ENCODE measurements at places on chromosomes 12 and 14.

GRCh38 chr12:52204095-52204930 lies 12.5 kb upstream of the KRT80 start:
- DNase-seq, result no peak

DNA sequence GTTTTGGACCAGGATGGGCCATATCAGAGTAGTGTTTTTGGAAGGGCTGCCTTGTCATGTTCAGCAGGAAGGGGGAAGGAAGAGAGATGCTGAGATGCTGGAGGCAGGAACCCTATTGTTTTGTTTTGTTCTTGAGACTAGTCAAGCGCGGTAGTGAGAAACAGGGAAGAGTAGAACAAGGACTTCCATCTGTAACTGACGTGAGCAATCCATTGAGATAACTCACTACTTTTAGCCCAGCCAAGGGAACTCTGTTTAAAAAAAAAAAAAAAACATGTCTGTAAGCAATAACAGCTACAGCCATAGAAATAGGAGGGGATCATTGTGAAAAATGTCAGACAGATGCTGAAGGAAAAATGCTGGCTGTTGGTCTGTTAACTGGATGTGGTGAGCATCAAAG lies 34.0 kb downstream of the CD9 start:
- DNase-seq, result no peak

DNA sequence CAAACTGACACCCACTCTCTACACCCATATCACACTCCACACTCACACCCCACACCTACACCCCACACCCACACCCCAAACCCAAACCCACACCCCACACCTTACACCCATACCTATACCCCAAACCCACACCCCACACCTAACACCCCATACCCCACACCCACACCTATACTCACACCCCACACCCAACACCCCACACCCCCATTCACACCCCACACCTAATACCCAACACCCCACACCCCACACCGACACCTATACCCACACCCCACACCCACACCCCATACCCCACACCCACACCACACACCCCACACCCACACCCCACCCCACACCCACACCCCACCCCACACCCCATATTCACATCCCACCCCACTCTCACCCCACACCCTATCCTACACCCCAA lies 38.5 kb downstream of the TMEM120B start:
- no peak for DNase-seq

- DNase-seq, result no peak
Observed at GRCh38 chr12:120971299-120972180, 6.8 kb upstream of the HNF1A start.

DNA sequence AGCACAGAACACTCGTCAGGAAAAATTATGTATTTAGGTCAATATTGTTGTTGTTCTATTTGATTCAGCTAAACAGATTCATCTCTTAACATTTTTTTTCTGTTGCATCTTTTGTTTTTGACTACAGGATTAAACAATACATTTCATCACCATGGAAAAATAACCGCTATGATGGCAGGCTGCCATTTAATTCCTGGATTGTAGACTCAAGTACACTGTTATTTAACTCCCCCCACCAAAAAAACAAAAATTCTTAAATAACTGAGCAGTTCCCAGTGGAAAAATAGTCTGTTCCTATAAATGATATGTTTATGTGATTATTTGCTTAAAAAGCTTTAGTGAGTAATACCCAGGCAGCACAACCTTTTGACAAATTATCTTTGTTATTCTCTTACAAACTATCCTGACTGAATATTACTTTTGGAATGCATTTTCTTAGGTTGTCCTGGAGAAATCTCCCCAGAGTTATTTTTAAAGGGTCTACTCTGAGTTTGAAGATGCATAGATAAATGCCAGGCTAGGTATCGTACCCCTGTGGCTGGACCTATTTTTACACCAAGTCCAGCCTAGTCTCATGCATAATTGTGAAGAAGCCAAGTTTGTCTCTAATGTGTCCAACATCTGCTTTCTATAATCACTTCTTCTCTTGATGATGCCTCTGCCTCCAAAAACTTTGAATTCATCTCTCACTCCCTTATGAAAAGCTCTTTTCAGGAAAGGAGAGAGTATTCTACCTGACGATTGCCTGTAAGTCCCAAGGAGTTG lies 3.7 kb downstream of the KERA start:
- no peak for DNase-seq

- no peak for DNase-seq
Observed at GRCh38 chr14:79510659-79511058, 700.6 kb downstream of the DIO2 start.

DNA sequence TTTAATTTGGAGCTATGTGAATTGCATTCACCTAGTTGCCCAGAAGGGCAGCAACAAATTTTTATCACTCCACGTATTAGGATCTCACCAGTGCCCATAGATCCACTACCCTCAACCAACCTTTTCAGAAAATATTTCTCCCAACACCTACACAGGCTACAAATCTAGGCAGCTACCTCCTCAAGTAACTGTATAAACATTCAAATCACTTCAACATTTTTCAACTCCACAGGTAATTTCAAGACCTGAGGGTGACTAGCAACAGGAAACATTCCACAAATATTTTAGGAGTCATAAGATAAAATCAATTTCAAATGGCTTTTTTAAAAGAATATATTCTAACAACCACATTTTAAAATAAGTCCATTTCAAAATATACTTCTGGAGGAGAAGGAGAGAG lies 12.9 kb downstream of the PHLDA1 start:
- DNase-seq, result no peak

- no peak for DNase-seq
Observed at GRCh38 chr12:55676707-55677106, 31.0 kb downstream of the ITGA7 start.

DNA sequence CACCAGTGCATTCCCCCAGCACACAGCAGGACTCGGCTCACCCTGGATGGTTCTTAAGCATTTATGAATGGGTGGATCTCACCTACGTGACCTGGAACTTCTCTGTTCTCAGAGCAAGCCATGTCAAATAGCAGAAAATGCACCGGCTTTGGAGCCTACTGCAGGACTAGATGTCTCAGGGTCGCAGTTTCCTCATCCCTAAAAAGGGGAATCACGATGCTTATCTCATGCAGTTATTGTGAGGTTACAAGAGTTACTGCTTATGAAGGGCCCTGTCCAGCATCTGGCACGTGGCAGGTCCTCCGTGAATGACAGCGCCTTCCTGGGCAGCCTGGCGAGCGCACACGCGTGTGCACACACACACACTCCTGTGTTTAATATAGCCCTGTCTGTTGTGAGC lies 128.5 kb downstream of the ETV6 start:
- no peak for DNase-seq

DNA sequence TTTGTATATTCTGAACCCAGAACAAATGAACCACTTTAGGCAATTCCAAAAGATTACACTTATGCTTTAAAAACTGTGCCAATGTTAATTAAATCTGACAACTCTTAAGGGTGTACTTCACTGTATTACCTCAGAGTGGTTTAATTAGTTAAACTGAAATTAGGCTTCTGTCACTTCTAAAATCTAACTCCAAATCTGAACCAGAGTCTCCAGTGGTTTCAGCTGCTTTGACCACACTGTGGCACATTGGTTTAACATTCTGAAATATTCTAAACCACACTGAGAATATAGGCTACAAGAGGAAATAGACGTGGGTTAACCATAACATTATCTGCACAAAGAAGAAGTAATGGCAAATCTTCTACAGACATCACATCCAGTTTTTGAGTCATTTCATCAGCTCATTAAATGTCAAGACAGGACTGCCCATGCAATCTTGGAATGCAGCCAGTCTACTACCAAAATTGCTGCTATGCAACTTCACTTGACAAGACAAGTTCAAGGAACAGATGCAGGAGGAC lies 94.8 kb downstream of the LRP6 start:
- no peak for DNase-seq

GRCh38 chr12:107470645-107471044 lies 215.0 kb upstream of the PWP1 start:
- no peak for DNase-seq

DNA sequence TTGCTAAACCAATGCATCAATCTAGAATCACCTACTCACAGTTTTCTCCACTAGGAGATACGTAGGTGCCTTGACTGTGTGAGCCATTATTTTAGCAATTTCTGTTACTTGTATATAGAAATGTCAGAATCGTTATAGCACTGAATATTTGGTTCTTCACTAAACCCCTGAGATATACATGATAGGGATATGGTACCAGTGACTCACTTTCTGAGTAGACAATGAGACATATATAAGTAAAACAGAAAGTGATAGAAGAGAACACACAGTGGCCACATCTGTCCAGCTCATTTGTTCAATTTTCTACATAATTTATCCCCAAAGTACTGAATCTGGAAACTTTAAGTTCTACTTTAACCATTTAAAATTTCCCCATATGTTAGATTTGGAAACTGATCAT lies 1505.5 kb upstream of the TMEM132C start:
- DNase-seq, result no peak

DNA sequence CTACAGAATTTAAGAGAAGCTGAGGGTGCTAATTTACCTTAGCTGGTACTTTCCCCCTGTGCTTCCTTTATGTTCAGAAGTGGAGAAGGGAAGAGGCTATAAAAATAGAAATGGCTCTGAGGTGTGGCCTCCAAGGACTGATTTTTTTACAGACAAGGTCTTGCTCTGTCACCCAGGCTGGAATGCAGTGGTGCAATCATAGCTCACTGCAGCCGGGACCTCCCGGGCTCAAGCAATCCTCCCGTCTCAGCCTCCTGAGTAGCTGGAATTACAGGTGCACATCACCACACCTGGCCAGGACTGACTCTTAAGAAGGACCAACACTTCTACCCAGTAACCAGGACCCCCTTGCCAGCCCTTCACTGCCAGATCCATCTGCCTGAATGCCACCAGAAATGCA lies 23.9 kb upstream of the NAP1L1 start:
- no peak for DNase-seq

- DNase-seq, result no peak
Observed at GRCh38 chr14:68255693-68256178, 436.2 kb downstream of the RAD51B start.

- DNase-seq, result no peak
Observed at GRCh38 chr12:96361074-96361473, 39.2 kb downstream of the CDK17 start.

DNA sequence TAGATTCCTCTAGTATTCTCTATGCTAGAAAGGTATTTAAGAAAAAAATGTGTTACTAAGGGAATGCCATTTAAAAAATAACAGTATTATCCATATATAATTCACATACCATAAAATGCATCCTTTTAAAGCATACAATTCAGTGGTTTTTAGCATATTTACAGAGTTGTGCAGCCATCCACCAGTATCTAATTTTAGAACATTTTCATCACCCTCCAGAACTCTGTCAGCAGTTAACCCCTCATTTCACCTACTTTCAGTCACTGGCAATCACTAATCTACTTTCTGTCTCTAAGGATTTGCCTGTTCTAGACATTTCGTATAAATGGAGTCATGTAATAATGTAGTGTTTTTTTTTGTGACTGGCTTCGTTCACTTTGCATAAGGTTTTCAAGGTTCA lies 33.4 kb downstream of the TBC1D15 start:
- DNase-seq, result no peak

DNA sequence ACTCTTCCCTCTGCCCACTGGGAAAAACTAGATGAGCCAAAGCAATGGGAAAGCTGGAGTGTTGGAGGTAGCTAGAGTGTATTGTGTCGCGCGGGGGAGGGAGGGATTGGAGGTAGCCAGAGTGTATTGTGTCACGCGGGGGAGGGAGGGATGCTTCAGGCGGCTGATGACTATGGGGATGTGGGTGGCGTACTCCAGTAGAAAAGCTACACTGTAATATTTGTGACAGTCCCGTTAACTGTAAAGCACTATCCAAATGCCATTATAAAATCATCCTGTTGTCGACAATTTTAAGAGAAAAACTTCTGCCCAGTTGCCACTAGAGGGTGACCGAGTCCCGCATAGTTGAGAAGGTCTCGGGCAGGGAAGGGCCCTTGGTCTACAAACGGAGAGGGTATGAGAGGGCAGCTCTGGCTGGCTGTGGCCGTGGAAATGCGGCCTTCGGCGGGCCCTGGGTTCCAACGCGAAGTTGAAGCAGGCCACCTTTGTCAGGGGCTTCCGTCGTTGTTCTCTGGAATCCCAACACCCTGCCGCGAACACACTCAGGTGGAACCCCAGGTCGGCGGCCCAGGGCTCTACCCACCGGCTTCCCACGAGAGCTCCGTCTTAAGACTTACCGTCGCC lies 15.1 kb upstream of the PLEK2 start:
- DNase-seq, result peak; percentile 77

DNA sequence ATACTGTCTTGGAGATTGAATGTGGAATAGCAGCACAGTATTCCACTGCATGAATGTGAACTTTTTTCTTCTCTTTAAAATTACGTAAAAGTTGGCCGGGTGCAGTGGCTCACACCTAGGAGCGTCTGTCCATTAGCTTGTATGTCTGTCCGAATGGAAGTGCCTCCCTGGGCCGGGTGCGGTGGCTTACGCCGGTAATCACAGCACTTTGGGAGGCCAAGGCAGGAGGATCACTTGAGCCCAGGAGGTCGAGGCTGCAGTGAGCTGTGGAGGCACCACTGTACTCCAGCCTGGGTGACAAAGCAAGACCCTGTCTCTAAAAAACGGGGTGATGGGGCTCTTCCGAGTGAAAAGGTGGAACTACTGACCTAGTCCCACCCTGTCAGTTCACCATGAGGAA lies 22.6 kb upstream of the VSX2 start:
- DNase-seq, result no peak

DNA sequence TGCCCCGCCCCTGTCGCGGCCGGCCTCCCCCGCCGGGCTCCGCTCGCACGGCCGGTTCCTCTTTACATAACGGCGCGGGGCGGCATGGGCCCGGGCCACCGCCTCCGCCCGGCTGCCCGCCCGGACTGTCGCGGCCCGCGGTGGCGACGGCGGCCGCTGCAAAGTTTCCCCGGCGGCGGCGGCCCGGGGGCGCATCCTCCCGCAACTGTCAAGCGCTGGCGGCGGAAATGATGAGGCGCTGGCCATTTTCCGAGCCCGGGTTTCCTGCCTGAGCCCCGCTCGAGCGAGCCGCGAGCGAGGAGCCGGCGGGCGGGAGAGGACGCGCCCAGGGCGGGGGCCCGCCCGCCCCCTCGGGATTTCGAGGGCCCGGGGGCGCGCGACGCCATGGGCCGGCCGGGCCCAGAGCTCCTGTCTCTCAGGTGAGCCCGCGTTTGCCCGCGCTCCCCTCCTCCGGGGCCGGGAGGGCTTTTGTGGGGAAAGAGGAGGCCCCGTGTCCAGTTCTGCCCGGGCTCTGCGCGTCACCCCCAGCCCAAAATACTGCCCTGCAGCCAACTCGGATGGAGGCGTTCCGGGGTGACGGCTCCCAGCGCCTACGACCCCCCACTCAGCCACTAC lies at the start of gene SH2B3:
TSS of gene SH2B3 (plus strand) at position 65 of the 615 bp plus-strand sequence. CDS start 12,223 bp downstream, outside the sequence.
- DNase-seq, result no peak

GRCh38 chr12:20289520-20289919 lies 78.8 kb upstream of the PDE3A start:
- DNase-seq, result no peak

- peak; percentile 9 for DNase-seq
Observed at GRCh38 chr14:71566276-71566675, 366.0 kb upstream of the RGS6 start.

DNA sequence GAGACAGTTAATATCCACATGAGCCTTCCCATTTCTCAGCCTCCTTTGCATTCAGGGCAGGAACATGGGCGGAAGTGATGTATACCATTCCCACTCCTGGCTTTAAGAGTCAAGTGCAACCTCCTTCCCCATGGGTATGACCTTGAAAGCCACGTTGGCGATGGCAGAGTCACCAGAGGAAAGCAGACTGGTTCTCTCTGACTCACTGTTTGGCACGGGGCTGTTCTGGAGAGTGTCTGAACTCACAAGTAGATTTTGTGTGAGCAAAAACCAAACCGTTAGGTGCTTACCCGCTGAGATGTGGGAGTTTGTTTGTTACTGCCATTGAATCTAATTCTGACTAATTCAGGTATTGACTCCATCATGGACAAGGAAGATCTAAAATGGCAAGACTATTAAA lies 36.7 kb upstream of the PZP start:
- DNase-seq, result peak; percentile 10

All from GM12892 (cell line).